ENCODE measurements at places on chromosomes 16 and 17.
A peak's percentile ranks its signal among the peaks of the same experiment; 100 is the strongest.

- DNase-seq, result no peak
Measured at GRCh38 chr16:58793366-58793765, 59.2 kb upstream of the GOT2 start.

- no peak for DNase-seq
Measured at GRCh38 chr16:19278403-19278802, 7.1 kb upstream of the CLEC19A start.

- DNase-seq, result no peak
Measured at GRCh38 chr16:49575346-49576172, 202.0 kb downstream of the C16orf78 start.

DNA sequence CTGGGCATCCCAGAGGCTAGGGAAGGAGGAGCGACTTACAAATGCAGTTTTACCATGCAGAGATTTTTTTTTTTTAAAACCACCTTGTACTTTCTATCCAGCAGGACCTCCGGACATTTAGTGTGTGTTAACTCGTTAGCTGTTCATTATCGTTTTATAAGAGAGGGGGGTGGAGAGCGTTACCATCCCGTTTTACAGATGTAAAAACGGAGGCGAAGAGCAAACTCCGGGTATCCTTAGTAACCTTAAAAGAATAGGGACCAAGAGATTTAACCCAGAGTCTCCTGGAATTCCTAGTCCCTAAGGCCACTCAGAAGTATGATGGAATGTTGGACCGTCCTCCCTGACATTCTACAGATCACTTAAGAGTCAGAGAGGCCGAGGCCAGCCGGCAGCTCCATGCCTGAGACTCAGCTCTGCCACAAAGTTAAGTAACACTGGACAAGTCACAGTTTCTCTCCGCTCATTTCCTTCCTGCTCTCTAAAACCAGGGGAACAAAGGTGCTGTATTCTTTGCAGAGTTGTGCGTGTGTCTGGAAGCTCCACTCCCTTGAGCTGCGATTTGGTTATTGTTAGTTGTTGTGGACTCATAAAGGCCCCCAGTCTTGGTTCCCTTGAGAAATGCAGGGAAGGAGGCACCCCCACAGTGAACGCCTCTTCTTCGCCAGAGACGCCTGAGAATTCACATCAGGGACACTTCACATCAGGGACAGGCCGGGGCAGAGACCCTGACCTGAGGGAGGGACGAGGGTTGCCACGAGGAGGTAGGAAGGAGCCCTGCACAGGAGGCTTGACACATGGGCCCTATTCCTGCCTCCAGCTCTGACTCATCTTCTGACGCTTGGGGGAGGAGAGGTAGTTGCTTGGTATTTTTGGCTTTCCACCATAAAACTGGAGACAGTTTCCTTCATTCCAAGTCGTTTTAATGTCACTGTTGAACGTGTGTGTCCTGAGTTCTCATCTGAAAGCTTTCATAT is 1.2 kb downstream of the DUSP14 start:
- peak; percentile 47 for DNase-seq

- DNase-seq, result no peak
Measured at GRCh38 chr16:65409510-65409909, 287.6 kb upstream of the CDH11 start.

- DNase-seq, result no peak
Measured at GRCh38 chr16:75854152-75854551, 127.9 kb upstream of the CPHXL start.

- no peak for DNase-seq
Measured at GRCh38 chr17:27577884-27578717, 52.9 kb upstream of the LGALS9 start.

GRCh38 chr17:50844117-50844700 is 8.8 kb downstream of the WFIKKN2 start:
- DNase-seq, result no peak

DNA sequence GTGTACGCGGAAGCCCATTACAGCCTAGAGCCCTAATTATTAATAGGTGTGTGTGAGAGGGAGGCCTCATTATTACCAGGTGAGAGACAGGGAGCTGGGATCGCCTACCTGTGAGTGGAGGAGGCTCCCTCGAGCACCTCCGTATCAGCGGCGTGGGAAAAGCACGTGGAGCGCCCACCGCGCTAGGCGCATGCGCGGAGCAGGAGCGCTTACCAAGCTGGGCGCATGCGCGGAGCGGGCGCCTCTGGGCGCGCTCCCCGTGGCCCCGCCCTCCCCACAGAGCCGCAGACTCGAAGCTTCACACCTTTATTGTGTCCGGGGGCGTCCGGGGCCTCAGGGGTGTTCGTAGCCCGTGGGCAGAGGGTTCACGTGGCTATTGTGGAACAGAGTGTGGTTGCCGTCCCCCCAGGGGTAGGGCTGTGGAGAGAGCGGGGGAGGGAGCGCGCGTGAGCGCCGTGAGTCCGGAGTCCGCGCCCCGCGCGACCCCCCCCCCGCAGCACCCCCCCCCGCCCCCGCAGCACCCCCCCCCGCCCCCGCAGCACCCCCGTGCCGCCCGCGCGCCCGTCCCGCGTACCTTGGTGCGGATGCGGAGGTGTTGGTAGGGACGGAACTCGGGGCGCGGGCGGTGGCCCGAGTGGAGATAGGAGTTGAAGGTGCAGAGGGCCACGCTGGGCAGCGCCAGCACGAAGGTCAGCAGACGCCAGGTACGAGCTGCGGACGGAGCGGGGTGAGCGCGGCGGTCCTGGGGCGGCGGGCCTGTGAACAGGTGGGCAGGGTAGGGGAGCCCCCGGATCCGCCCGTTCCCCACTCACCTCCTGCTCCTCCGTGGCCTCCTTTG is 500 bp downstream of the COX6A2 start:
- peak; percentile 46 for DNase-seq

GRCh38 chr17:83196024-83196365 is 116.6 kb downstream of the METRNL start:
- no peak for DNase-seq

DNA sequence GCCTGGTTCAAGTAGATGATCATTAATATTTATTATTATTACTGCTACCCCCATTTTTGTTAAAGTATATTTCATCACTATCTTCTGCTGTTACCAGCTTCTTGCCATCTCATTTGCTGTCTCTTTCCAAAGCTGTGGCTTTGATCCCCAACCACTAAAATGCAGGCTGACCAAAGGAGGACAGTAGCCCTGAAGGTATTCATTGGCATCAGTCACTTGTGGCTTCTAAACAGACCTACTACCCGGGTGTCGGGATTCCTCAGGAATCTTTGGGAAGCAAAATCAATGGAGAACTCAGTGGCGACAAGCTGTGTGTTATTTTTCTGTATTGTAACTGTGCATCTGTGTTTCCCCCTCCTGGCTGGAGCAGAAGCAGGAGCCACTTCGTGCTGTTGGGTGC is 379.2 kb upstream of the ERCC4 start:
- no peak for DNase-seq

- no peak for DNase-seq
Measured at GRCh38 chr17:28972437-28972836, 21.1 kb upstream of the PHF12 start.

DNA sequence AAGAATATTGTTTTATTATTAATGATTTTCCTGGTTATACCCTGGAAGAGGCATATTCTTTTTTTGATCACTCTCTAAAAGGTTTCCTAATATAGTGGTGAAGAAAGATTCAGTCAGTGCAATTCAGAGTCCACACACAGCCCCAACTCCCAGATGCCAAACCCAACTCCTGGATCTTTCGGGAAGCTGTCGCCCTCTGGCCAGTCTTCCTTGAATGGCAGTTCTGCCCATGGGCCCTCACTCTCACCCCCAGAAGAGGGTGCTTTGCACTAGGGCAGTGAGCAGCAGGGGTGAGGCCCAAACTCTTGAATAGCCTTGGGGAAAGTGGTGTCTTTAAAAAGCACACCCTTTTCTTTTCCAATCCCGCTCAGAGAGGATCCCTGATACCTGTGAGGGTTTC is 11.0 kb downstream of the KRT32 start:
- DNase-seq, result no peak

DNA sequence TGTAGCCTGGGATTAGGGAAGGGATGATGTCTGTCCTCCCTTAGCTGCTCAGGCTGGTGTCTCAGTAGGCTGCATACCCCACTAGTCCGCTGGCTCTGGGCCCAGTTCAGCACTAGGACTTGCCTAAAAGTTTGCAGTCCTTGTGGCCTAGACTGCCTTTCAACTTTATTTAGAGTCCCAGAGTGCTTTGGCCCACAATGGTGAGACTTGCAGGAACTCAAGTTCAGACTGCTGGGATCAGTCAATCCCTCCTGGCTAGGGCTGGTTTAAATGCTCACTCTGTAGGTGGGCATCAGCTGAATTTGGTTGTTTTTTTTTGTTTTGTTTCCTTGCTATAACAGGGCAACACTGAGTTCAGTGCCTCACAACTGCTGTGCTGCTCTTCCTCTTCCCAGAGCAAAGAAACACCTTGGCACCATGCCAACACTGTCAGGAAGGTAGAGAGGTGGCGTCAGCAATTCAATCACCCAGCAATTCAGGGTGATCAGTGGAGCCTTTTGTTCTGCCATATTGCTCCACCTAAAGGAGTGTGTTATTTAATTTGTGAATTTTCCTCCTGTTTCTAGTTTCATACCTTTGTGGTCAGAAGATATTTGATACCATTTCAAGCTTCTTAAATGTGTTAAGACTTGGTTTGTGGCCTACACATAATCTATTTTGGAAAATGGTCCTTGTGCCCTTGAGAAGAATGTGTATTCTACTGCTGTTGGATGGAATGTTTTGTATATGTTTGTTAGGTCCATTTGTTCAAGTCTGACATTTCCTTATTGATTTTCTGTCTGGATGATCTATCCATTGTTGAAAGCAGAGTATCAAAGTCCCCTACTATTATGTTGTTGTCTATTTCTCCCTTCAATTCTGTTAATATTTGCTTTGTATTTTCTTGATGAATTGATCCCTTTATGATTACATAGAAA is 284.0 kb upstream of the PMFBP1 start:
- no peak for DNase-seq

- no peak for DNase-seq
Measured at GRCh38 chr16:15829460-15829859, 27.4 kb downstream of the MYH11 start.

- no peak for DNase-seq
Measured at GRCh38 chr16:13768471-13768870, 151.5 kb upstream of the ERCC4 start.

DNA sequence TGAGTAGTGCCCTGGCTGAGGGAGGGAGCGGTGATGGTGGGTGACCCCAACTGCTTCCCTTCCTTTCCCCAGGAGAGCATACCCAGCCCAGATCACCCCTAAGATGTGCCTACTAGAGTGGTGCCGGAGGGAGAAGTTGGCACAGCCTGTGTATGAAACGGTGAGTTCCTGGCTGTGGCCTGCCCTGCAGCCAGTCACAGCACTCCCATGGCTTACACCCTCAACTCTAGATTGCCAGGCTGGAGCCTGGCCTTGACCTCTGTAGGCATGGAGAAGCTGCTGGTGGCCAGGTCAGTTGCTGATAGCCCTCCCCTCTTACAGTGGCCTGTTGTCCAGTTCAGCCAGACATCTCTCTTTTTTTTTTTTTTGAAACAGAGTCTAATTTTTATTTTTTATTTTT is 8.6 kb upstream of the NFATC3 start:
- no peak for DNase-seq
